ENCODE measurements at places on chromosomes 2 and 18.

GRCh38 chr2:29367986-29368658 is 252.9 kb downstream of the CLIP4 start:
- DNase-seq = no peak

DNA sequence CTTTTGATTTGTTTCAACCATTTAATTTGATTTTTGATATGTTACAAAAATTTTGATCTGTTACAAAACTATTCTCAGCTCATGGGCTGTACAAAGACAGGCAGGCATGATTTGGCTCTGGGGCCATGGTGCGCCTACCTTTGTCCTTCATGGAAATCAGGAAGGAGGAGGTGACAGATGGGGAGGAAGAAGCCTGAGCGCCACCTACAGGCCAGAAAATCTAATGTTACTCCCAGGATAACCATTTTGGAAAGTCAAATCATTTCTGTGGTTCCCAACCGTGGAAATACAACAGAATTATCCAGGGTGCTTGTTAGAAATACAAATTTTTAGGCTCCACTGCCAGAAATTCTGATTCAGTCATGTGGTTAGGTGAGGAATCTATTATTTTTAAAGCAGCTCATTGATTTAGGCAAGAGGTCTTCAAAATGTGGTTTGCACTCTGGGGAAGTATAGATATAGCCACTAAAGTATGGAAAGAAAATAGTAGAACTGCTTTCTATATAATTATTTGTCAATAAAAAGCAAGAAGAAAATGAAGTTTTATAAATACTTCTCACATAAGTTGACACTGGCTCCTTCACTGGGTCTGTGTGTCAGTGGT is 93.9 kb downstream of the EVA1A start:
- DNase-seq = peak; percentile 6

DNA sequence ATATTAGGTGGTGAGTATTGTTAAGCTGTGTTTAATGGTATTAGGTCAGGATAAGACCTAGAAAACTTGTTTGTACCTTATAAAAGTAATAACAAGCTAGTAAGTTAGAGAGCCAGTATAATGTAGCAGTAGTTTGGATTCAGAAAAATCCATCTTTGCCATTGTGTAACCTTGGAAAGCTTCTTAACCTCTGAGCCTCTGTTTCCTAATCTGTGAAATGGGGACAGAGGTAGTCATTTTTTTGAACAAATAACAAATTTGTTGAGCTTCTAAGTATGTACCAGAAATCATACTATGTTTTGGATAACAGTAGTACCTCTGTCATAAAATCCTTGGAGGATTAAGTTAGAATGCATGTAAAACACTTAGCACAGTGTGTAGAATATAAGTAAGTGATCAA is 12.5 kb downstream of the GLS start:
- DNase-seq = no peak

GRCh38 chr18:23585007-23585871 is 1.1 kb downstream of the NPC1 start:
- peak; percentile 57 for DNase-seq

DNA sequence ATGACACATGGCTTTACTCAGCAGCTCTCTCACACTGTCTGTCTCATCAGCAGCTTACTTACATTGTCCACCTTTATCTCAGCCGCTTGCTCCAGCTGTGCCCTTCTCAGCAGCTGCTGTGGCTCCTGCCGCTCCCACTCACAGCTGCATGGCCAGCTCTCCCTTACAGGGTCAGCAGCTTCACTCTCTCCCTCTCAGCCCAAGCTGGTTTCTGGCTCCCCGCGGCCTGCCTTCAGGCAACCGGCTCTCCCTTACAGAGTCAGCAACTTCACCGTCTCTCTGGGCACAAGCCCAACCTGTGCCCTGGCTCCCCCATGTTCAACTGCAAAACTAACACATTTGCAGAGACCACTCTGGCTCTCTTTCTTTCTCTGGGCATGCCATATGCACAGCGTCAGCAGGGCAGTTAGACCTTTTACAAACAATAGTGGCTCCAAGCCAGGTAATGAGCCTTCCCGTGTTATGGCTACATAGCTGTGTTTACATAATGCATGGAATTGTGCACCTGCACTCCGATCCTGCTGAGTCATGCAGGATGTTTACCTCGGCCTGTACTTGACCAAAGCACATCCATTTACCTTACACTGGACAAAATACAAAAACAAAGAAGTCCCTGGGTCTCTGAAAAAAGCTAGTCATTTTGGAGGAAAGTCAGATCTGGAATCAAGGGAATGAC is 167.3 kb downstream of the DOK6 start:
- no peak for DNase-seq

DNA sequence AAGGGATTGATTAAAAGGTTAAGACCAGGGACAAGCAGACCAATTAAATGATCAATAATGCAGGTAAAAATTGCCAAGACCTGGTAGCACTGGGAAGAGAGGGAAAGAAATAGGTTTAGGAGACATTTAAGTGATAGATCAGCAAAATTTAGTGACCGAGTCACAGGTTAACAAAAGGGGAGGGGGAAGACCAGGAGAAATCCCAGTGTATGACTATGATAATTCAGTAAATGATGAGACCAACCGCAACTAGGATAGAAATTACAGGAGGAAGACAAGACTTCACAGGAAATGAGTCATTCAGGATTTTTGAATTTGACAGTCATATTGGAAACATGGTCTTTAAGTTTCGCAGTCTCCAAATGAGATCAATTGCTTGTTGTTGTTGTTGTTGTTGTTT is 62.9 kb downstream of the COBLL1 start:
- DNase-seq = no peak

DNA sequence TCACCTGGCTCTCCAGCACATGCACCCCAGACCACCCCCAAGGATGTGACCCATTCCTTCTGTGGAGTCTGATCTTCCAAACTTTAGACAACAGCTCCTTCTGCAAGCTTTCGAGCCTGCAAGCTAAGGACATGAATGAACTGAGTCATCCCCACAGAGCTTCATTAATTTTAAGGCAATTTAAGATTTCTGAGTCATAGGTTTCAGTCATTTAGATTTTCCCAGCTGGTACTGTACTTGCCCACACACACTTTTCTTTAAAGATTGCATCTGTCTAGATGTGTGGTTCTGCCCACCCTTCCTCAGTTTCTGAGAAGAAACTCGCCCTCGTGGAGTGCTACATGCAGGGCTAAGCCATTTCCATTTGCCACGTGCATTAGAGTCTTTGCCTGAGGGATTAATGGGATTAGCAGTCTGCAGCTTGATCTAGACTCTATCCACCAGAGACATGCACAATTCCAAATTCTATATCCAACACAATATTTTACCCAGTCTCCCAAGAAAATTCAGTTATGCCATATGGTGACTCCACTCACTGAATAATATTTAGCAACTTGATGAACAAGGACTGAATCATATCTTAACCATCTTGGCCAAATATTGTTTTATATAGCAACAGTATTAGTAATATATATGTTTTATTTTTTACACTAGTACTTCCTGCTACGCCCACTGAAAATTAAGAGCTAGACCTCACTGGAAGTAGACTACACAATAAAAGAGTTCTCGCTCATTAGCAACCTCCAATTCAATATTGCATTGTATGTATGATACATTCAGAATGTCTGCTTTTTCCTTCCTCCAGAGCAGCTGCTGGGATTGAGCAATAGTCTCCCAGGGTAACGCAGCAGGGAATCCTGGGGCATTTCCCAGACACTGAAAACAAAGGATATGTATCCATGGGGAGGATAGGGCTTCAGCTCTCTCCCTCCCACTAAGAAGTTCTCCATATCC is 14.3 kb upstream of the TRIB2 start:
- DNase-seq = no peak

GRCh38 chr18:77557046-77557587 is 307.5 kb downstream of the GALR1 start:
- no peak for DNase-seq

Data from inflammatory macrophage (primary cell).